ENCODE measurements at places on chromosomes 1 and 21.

DNA sequence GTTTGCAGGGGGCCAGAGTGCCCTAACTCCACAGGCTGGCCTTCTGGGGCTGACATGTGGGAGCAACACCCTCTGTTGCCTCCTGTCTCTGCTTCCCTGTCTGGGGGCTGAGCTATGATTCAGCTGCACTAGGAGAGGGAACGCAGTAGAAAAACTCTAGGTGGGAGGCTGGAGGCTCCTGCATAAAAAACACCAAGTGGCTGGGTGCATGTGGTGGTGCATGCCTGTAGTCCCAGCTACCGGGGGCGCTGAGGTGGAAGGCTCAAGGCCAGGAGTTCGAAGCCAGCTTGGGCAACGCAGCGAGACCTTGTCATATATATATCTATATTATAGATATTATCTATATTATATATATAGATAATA, 5.6 kb downstream of the KIF17 start:
- no peak for DNase-seq

GRCh38 chr21:38920631-38921398, 115.1 kb downstream of the ETS2 start:
- no peak for DNase-seq

- no peak for DNase-seq
Observed at GRCh38 chr1:6898974-6899539, 113.8 kb downstream of the CAMTA1 start.

DNA sequence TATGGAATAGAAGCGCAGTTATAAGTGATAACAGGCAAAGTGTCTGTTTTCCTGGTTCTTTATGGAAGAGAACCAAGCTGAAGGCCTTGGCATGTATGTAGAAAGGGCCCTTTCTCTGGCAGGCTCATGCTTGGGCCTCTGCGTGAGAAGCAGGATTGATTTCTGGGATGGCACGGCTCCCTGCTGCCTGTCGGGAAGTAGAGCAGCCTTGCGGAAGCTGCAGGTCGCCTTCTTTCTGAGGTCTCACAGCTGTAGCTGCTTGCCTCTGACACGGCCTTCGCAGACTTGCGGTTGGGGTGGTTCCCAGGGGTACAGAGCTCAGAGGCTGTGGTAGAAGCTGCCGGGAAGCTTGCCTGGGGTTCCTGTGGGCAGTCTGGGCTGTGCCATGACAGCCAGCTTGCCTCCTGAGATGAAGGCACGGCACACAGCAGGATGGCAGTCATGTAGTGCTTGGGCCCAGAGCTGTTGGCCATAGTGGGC, 39.4 kb downstream of the TRAPPC10 start:
- DNase-seq = no peak

DNA sequence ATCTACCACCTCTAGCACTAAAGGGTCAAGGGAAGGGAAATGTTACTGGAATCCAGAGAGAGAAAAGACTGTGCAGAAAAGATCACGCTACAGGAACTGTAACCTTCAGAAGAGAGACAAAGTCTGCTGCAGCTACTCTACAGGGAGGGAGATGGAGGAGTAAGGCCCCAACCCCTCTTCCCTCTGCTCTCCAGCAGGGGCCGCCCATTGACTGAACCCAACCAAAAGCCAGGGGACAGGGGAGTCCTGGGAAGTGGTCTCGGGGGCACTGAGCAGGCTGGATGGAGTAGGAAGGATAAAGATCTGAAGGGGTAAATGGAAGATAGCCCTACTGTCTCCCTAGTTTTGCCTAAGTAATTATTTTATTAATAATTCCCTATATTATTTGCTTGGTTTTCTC, 72.8 kb upstream of the NR5A2 start:
- no peak for DNase-seq

DNA sequence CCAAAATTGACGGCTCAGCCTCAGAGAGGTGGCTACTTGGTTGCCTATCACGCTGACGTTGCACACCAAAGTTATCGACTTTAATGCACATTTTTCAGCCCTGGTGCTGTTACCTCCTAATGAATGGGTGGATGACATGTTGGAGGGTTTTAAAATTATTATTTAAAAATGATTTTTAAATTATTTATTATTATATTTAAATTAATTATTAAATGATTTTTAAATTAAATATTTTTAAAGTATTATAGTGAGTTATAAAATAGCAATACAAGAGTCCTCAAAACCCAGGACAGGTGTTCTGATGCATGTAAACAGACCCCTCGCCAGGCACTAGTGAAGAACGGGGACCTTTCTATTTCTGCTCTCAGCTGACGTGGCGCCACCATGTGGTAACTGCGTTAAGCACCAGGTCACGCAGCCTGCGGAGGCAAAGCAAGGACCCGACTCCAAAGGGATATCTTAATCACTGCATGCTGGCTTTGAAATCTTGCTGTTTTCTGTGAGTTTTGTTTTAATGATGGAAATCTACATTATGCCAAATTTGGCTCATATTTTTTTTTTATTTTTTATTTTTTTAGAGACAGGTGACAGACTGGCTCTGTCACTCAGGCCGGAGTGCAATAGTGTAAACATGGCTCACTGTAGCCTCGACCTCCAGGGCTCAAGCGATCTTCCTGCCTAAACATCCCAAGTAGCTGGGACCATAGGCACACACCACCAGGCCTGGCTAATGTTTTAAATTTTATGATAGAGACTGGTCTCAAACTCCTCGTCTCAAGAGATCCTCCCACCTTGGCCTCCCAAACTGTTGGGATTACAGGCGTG, 22.6 kb downstream of the CASP9 start:
- DNase-seq = peak; percentile 24

DNA sequence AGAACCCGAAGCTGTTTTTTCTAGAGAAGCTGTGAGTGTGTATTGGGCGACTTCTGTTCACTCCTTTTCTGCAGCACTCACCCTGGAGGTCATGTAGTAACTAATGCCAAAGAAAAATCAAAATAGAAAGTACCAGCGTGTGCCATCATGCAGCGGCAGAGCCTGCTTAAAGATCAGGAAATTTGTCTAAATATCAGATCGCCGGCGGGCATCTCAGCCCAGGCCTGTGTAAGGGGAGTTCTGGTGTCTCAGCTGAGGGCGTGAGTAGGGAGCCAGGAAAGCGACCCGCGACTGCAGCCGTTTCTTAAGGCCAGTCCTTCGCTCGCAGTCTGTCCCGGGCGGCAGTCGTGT, 768 bp downstream of the EDARADD start:
- no peak for DNase-seq
